Gastrocnemius medialis (tissue), 4 donors: ENCODE measurements at places on chromosomes 6 and 20. TPM values are rescaled to one million over a fixed set of nuclear protein-coding genes. Genes with fewer than 3 reads are reported as not detected.

DNA sequence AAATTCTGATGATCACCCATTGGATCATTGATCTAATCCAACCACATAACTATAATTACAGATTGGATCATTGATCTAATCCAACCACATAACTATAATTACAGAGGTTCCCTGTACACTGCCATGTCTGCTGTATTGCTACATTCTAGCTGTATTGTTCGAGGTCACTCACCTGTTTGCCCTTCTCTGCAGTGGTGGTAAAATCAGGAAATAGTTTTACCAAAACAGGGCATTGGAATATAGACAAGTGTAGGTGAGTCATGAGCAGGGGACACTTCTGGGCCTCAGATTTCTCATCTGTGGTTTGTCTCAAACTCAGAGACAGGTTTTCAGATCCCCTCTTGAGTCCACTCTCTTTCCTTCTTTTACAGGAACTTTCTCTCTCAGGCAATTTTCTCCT, 9.0 kb upstream of the AFDN start:
- no peak overlapping the region for H3K4me3 ChIP-seq
- no peak for DNase-seq
- H3K36me3 ChIP-seq, result no peaks in the 10 kb centered on the region
- H3K4me1 ChIP-seq, result no peaks in the 10 kb centered on the region

- H3K4me3 ChIP-seq, result peak overlapping the region; percentile 92
- H3K4me1 ChIP-seq, result peaks cover 56% of the 10 kb centered on the region
- no peaks in the 10 kb centered on the region for H3K27me3 ChIP-seq
- no peak for DNase-seq
Observed at GRCh38 chr20:49712996-49713752, 504 bp downstream of the B4GALT5 start.

DNA sequence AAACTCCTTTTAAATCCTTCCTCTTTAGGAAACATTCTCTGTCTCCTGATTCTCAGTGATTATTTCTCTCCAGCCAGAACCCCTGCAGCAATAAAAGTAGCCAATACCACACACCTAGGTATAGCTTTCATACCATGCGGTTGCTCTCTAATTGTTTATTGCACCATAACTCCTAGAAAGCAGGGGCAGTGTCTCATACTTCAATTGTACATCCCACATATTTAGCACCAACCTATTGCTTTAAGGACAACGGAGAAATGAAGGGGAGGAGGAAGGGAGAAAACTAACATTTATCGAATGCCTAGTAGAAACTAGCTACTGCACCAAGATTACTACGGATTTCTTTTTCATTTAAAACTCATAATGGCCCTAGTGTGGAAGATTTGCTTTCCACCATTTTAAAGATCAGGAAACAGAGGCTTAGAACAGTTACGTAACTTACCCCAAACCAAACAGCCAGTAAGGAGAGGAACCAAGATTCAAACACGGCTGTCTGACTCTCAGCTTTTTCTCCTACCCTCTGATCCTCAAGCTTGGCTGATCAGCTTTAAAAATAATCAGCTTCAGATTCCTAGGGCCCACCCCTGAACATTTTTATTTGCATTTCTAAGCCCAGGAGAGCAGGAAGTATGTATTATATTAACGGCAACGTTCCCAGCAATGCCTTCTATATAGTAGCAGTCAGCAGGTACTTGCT, 43.4 kb upstream of the ATXN1 start:
- H3K36me3 ChIP-seq, result no peaks in the 10 kb centered on the region
- DNase-seq, result no peak
- no peak overlapping the region for H3K27ac ChIP-seq

DNA sequence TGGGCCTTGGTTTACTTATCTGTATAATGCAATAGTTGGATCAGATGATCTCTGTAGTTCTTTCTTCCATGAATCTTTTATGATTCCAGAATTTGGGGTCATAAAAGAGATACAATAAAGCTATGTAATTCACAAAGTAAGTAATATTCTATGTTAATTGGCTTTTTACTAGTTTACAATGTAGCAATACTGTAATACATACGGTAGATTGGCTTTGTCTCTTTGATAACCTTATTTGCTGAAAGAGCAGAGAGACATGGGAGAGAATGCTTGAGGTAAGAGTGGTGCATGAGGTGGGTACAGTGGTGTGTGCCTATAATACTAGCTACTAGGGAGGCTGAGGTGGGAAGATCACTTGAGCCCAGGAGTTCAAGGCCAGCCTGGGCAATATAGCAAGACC, 14.7 kb downstream of the SPACA1 start:
- DNase-seq, result no peak
- no peak overlapping the region for H3K4me3 ChIP-seq
- no peaks in the 10 kb centered on the region for H3K27me3 ChIP-seq
- H3K4me1 ChIP-seq, result no peaks in the 10 kb centered on the region
- no peak overlapping the region for H3K27ac ChIP-seq

GRCh38 chr6:84314377-84314898, 87.0 kb upstream of the CEP162 start:
- H3K27me3 ChIP-seq, result no peaks in the 10 kb centered on the region
- no peaks in the 10 kb centered on the region for H3K36me3 ChIP-seq
- H3K4me3 ChIP-seq, result no peak overlapping the region
- H3K27ac ChIP-seq, result no peak overlapping the region
- no peak for DNase-seq

DNA sequence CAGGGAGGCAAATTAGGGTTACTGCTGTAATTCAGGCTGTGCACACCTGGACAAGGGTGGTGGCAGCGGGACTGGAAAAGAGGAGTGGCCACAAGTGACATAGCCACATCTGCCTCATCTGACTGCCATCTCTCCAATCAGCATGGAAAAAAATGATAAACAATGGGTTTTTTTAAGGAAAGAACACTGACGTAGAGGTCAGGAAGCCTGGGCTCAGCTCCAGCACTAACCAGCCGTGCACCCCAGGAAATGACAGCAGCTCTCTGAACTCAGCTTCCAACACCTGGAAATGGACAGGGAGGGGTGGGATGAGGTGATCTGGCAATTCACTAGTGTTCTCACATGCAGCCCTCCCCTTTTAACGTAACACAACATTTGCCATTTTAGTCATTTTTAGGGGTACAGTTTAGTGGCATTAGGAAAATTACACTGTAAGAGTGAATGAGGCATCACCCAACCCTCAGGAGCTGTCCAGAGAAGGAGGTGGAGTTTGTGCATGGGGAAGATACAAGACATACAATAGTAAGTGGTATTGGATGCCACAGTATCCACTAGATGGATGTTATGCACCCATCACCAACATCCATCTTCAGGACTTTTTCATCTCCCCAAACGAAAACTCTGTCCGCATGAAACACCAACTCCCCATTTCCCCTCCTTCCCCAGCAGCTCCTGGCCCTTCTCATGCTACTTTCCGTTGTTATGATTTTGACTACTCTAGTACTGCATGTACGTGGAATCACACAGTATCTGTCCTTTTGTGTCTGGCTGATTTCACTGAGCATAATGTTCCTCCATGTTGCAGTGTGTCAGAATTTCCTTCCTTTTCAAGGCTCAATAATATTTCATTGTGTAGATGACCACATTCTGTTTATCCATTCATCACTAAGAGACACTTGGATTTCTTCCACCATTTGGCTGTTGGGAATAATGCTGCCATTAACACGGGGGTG, 215.5 kb upstream of the ECI2 start:
- peak overlapping the region; percentile 42 for H3K4me3 ChIP-seq
- H3K36me3 ChIP-seq, result no peaks in the 10 kb centered on the region
- H3K27ac ChIP-seq, result peak overlapping the region; percentile 81
- no peaks in the 10 kb centered on the region for H3K27me3 ChIP-seq

GRCh38 chr20:62929051-62929538, 2.8 kb upstream of the DIDO1 start:
- H3K4me3 ChIP-seq, result peak overlapping the region; percentile 50
- peak overlapping the region; percentile 64 for H3K27ac ChIP-seq
- no peaks in the 10 kb centered on the region for H3K27me3 ChIP-seq
- no peaks in the 10 kb centered on the region for H3K36me3 ChIP-seq

DNA sequence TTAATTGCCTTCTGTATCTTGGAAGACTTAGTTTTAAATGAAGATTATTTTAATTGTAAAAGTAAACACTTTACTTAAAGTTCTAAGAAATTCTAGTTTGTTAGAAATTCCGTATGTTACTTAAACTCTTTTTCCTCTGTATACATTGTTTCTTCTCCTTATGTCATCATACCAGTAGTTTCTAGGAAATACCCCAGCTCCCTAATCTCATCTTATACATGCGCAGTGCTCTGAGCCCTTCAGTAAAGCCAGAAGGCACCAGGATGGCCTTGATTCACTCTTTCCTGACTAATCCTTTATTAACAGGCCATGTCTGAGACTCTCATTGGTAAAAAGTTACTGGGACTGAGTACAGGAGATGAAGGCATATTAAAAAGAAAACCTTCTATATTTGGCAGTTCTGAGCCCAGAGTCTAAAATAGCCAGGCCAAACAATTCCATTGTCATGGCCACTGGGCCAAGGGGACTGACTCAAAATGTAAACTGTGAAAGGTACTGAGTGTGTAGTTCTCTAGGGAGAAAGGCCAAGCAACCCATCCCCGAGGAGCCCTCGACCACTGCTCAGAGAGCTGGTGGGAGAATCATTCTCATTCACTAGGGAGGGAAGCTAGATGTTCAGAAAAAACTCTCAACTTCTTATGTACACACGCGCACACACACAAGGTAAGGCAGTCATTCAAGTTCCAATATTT, 25.0 kb downstream of the SLC22A1 start:
- no peak for DNase-seq
- no peaks in the 10 kb centered on the region for H3K27me3 ChIP-seq
- no peak overlapping the region for H3K4me3 ChIP-seq
- H3K4me1 ChIP-seq, result no peaks in the 10 kb centered on the region

DNA sequence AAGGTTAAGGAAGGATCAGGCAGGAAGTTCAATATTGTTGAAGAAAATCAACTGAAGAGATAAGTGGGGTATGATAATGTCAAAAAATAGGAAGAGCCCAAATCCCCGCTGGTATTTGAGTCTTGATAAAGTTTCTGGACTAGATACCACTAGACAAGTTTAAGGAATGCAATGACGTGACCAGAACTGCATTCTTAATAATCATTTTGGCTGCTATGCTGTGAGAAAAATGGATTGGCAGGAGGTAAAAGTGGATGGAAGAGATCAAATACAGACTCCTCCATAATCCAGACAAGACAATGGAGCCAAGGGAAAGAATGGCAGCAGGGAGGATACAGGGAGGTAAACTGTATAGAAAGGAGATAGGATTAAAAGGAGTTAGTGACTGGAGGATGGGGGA, 128.2 kb downstream of the COL12A1 start:
- no peaks in the 10 kb centered on the region for H3K4me1 ChIP-seq
- no peaks in the 10 kb centered on the region for H3K27me3 ChIP-seq
- no peak for DNase-seq
- no peak overlapping the region for H3K4me3 ChIP-seq
- H3K27ac ChIP-seq, result no peak overlapping the region

GRCh38 chr6:125662296-125662695, 87.1 kb upstream of the HEY2 start:
- H3K36me3 ChIP-seq, result no peaks in the 10 kb centered on the region
- no peaks in the 10 kb centered on the region for H3K4me1 ChIP-seq
- no peak for DNase-seq
- no peak overlapping the region for H3K4me3 ChIP-seq

DNA sequence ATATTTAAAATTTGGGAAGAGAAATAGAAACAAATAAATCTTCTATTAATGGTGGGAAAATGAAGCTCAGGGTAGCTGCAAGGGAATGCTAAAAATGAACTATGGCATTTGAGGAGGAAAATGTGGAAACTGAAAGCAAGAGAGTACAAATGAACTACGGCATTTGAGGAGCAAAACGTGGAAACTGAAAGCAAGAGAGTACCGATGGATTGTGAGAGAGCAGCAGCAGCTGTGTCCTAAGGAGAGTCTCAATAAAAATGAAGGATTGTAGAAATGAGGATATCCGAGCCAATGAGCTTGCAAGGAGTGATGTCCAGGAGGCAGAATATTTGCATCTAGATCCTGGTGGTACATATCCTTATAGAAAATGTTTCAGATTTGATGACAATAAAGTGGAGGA, 547.1 kb upstream of the ZNF337 start:
- H3K27ac ChIP-seq, result no peak overlapping the region
- H3K36me3 ChIP-seq, result no peaks in the 10 kb centered on the region
- no peaks in the 10 kb centered on the region for H3K4me1 ChIP-seq
- DNase-seq, result no peak

DNA sequence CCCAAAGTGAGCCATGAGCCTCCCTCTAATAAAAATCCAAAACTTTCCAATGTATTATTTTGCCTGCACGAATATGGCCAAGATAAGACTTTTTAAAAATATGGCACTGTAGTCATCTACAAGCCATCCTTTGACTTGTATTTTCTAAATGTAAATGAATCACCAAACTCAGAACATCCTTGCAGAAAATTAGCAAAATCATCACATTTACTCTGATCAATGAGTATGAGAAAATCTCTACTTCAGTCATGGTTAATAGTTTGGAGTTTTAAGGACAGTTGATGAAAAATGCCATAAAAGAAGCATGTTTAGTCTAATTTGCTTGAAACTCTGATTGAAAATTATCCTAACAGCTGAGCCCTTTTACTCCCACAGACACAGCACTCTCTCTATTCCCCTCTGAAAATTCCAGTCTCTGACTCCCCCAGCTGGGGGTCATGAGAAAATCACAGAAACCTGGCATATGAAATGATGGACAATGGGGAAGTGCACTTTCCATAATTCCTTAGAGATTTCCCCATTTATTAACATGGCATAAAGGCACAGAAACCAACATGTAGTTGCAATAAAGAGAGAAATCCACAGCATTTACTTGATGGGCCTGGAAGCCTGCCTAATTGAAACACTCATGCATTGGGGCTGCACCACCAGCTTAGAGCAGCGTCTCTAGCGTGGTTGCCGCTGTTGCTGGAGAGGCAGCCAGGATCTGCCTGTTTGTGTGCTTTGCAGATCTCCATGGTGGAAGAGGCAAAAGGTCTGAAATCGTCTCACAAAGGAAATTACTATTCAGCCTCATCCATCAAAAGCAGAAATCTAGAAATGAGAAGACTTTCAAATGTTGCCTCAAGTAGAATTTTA, 214.0 kb downstream of the WDR27 start:
- no peak overlapping the region for H3K4me3 ChIP-seq
- DNase-seq, result no peak
- H3K36me3 ChIP-seq, result no peaks in the 10 kb centered on the region
- H3K27ac ChIP-seq, result no peak overlapping the region

ZSWIM3 gene
- total RNA-seq, result 3.3 TPM

SYNGAP1 gene
- total RNA-seq, result 1.3 TPM

GMPR gene
- 260 TPM for total RNA-seq

FNDC11 gene
- 0.13 TPM for total RNA-seq

FAM162B gene
- total RNA-seq, result 8.2 TPM

ACSS1 gene
- total RNA-seq, result 11.9 TPM

ADTRP gene
- not detected for total RNA-seq

SRSF6 gene
- total RNA-seq, result 19.4 TPM

TIAM2 gene
- total RNA-seq, result 18.8 TPM

PTPRA gene
- total RNA-seq, result 18.9 TPM

GSTA1 gene
- total RNA-seq, result 0.27 TPM

EGFL8 gene
- total RNA-seq, result 0.80 TPM

LPIN3 gene
- total RNA-seq, result 2.4 TPM

CD40 gene
- total RNA-seq, result 8.7 TPM

POU5F1 gene
- not detected for total RNA-seq

TXNDC5 gene
- total RNA-seq, result 40.6 TPM

GABRR1 gene
- total RNA-seq, result 0.20 TPM

ERVFRD-1 gene
- total RNA-seq, result not detected
